ENCODE measurements at places on chromosomes 7 and 10.

GRCh38 chr10:13859979-13860654, 273.4 kb downstream of the PRPF18 start:
- no peak for DNase-seq

- DNase-seq: no peak
These were observed 68.6 kb upstream of the CACUL1 start for GRCh38 chr10:118823256-118823907.

- DNase-seq: no peak
These were observed 39.7 kb upstream of the ZNF32 start for GRCh38 chr10:43688348-43688892.

DNA sequence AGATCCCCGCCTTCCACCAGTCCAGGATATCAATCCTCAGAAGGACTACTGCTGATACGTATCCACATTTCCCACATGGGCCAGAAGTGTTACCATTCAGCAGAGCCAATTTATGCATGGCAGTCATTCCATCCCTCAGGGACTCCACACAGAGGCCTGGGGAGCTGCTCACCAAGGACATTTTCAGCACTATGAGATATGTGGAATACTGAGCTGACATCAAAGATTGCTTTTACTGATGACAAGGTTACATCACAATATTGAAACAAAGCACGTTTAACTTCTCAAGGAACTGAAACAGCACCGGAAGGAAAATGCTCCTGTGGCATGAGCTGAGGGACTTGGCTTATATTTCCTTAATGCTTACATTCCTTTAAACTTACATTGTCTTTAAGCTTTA, 335.1 kb downstream of the BMPER start:
- no peak for DNase-seq

DNA sequence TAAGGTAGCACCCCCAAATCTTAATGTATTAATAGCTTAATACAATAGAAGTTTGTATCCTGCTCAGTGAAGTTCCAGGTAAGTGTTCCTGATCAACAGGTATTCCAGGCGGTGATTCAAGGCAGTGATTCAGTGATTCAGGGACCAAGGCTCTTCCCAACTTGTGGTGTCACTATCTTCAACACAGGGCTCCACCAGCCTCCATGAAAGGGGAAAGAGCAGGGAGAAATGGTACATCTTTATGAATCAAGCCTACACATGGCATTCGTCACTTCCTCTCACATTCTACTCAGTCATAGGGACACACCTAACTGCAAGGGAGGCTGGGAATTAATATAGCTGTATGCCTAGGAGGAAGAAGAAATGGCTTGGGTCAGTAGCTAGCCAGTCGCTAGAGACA, 5.1 kb downstream of the GOLGA7B start:
- DNase-seq: no peak

- DNase-seq: no peak
These were observed 755.6 kb downstream of the TYW1 start for GRCh38 chr7:67752227-67752626.

- DNase-seq: no peak
These were observed at the start of gene EGFR for GRCh38 chr7:55018361-55019190. Gene EGFR (plus strand): TSS chr7:55019017. CDS start chr7:55019278, 261 bp downstream.

DNA sequence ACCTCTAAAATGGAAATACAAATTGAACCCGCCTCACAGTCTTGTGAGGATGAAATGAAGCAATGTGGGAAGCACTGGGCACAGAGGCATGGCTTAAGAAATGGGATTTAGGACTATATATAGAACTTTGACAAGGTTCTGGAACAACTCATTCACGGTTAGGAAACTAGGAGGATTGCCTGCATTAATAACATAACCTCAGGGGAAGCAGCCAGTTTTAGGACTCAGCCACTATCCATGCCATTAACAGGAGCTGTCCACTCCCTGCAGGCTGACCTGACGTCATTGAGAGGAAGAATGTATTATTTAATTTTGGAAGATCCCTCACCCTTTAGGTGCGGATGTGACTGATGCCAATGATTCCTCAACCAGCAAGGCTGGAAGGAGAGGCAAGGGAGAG, 34.8 kb downstream of the ITGB8 start:
- DNase-seq: no peak

DNA sequence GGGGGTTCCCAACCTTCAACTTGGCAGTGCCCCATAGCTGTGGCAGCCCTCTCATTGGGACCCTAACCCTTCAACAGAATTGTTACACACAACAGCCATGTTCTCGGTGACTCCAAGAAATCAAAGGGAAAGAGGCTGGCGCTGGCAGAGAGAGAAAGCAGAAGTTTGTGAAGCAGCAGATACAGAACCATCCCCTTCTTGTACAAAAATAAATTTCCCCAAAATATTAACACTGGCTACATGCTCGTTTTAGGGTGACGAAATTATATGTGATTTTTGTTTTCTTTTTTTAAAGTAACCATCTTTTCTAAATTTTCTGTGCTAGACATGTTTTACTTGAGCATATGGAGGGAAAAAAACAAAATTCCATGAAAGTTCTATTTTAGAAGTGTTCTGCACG, 45.2 kb upstream of the SAMD8 start:
- DNase-seq: no peak

DNA sequence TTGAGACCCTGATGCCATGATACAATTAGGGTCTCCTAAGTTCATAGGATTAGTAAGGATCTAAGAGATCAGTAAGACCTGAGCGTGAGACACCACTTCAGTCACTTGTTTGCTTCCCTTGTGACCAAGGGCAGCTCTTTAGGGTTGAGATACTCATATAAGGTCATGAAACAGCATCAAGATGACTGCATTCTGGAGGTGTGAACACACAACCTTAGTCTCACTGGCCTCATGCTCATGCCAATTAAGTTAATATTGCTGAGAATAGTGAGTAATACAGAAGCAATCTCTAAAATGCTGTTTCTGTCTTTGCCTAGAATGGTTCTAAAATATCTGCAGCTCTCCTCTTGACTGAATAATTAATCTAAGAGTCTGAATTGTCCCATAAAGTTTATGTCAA, 39.6 kb upstream of the KLHL7 start:
- no peak for DNase-seq

- no peak for DNase-seq
These were observed 2.9 kb upstream of the MLLT10 start for GRCh38 chr10:21531164-21531563.

GRCh38 chr10:97224483-97225435, 39.0 kb upstream of the SLIT1 start:
- no peak for DNase-seq

- no peak for DNase-seq
These were observed 91.6 kb downstream of the AKR1D1 start for GRCh38 chr7:138167869-138168296.

DNA sequence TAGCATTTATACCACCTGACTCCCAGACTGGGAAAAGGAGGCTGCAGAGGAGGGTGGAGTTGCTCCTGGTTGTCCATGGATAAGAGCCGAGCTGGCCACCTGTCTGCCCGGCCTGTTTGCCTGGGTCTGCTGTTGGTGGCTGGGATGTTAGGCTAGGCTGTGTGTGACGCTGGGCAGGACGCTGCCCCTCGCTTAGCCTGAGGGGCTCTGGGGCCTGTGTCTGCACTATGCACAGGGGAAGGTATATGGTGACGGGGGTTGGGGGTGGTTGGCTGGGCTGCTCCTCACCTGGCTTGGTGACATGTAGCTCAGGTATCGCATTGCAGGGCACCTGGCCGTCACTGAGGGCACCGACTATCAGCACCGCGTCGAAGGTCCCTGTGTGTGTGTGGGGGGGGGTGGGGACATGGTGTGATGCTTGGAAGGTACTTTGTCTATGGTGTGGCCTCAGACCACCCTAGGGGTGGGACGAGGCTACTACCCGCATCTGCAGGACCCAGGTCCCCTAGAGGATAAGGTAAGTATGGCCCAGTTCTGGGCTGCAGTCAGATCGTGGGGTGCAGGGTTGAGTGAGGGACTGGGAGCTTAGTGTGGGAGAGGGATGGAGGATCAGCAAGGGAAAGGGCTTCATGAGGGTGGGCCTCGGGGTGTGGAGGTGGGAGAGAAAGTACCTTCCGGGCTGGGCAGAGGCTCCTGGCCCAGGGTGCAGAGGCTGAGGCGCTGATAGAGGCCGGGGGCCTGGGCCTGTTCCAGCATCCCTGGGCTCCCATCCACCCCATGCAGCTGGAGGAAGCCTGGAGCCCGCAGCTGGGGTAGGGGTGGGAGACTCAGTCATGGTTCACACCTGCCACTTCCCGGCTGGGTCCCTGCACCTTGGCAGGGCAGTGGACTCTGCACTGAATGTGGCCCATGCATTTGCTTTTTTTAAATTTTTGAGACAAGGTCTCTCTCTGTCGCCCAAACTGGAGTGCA, 2.3 kb downstream of the METTL27 start:
- no peak for DNase-seq

GRCh38 chr10:116311706-116312490, 12.3 kb upstream of the CCDC172 start:
- DNase-seq: no peak

GRCh38 chr10:113326160-113327111, 226.4 kb upstream of the HABP2 start:
- DNase-seq: no peak

GRCh38 chr10:28805390-28805789, 128.1 kb downstream of the BAMBI start:
- DNase-seq: no peak

GRCh38 chr10:17208476-17208875, 7.0 kb upstream of the TRDMT1 start:
- DNase-seq: no peak

DNA sequence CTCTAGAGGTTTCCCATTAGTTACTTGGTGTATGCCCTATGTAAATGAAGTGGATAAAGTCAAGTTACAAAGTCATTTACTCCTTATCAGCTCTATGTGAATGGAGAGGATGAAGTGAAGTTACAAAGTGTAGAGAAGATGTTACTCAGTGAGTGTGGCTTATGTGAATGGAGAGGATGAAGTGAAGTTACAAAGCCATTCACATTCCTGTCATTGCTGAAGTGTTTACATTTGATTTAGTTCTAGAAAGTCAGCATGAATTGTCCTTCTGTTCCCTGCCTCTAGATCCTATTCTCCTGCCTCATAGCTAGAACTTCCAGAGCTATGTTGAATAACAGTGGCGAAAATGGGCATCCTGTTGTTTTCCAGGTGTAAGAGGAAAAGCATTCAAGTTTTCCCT, 880.1 kb downstream of the DNAJB9 start:
- DNase-seq: no peak

DNA sequence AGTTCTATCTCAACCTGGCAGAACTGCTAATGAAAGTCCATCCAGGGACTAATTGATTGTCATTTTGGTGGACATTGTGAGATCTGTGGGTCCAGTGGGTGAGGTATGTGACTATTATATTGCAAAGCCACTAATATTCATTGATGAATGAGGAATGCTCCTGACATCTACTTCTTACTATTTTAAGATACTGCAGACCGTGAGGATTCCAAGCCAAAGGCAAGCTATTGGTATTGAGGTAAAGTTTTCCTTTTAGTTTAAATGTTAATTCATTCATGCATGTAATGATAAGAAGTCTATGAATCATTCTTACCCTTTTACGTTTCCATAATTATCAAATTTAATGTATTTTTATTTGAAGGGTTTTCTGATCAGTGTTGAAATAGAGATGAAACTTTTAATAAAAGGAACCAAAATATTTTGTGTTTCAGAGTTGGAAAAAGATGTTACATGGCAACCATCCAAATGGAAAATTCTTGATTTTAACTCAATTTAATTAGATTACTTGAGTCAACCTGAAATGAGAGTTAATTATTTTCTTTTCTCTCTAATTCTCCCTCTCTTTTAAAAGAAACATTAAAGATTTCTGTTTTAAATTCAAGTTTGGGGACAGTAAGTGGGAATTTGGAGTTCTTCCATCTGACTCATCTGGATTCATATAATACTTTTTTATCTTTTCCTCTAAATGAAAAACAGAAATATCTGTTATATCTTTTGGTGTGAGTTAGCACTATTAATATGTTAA, 39.6 kb downstream of the NUP205 start:
- DNase-seq: no peak

GRCh38 chr7:22445140-22445743, 54.7 kb downstream of the STEAP1B start:
- peak; percentile 18 for DNase-seq

DNA sequence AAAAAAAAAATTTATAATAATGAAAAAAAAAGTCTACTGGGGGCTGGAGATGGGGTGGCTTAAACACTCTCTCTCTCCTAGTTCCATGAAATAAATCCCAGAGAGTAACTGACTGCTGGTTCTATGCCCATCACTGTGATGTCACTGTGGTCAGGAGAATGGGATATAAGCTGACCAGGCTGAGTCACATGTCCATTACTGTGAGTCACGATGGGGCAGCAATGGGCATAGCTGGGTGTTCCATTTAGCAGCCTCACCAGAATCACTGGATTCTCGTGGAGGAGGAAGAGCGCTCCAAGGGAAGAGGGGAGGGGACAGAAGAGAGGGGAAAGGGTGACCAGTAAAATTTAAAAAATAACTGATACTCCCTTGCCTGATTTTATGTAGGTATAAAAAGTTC, 37.1 kb downstream of the MASTL start:
- no peak for DNase-seq

- no peak for DNase-seq
These were observed 32.0 kb downstream of the MALSU1 start for GRCh38 chr7:23331132-23331531.

- no peak for DNase-seq
These were observed 16.9 kb downstream of the SMURF1 start for GRCh38 chr7:99126921-99127553.

DNA sequence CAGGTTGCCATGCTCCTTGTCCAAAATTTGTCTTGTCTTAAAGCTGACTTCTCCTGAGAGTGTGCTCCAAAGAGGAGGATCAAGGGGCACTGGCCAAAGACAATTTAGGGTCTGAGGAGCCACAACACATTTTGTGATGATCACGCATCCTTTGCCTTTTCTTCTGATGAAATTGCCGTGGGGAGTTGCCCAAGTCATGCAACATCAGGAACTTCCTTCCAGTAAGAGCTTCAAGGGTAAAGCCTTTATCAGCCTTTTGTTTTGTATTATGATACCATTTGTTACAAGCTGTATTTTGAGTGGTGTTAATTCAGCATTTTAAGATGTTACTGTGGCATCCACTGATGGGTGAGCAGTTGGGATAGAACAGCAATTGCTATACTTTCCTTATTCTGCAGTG, 131.2 kb upstream of the MKI67 start:
- no peak for DNase-seq

GRCh38 chr10:2893991-2894390, 173.4 kb upstream of the PFKP start:
- no peak for DNase-seq

DNA sequence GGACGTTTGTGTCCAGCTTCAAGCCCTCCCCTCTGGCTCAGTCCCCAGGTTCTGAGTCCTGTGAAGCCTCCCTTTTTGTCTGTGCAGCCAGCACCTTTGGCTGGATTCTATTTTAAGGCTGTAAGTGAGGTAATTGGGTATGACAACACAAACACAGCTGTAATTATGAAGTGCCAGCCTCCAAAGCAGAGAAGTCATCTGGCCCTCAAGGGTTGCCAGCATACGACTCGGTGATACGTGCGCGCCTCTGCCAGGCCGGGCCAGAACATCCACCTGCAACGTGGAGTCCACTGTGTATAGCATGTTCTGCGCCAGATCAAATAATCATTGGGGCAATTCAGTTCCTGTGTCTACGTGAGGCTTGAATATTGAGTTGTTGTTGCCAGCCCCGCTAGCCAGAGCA, 6.7 kb upstream of the FAM180A start:
- no peak for DNase-seq
